ENCODE measurements at places on chromosomes 12 and 14. TPM values are rescaled to one million over a fixed set of nuclear protein-coding genes. Genes with fewer than 3 reads are reported as not detected.

MSI1 gene
- not detected for total RNA-seq

TBX3 gene
- 20.5 TPM for total RNA-seq

KRT74 gene
- not detected for total RNA-seq

HOXC11 gene
- total RNA-seq = not detected

FAIM2 gene
- 3.3 TPM for total RNA-seq

KCNA1 gene
- not detected for total RNA-seq

SIX6 gene
- not detected for total RNA-seq

GPR132 gene
- total RNA-seq = 1.0 TPM

ALX1 gene
- not detected for total RNA-seq

ADAM21 gene
- 0.77 TPM for total RNA-seq

USP44 gene
- 10.0 TPM for total RNA-seq

AQP6 gene
- not detected for total RNA-seq

AKAP6 gene
- total RNA-seq = 0.95 TPM

KLRB1 gene
- not detected for total RNA-seq

CHURC1 gene
- total RNA-seq = 48.2 TPM

PTPRO gene
- 0.17 TPM for total RNA-seq

A2ML1 gene
- total RNA-seq = under 0.01 TPM

RNASE3 gene
- 0.16 TPM for total RNA-seq

GPR65 gene
- total RNA-seq = not detected

RTL1 gene
- total RNA-seq = under 0.01 TPM

C3AR1 gene
- not detected for total RNA-seq

ZDHHC22 gene
- not detected for total RNA-seq

DIO3 gene
- total RNA-seq = not detected

EPYC gene
- not detected for total RNA-seq

OTOGL gene
- 0.43 TPM for total RNA-seq

KIF5A gene
- total RNA-seq = 0.60 TPM

CDKN1B gene
- 31.2 TPM for total RNA-seq

NUP37 gene
- 56.5 TPM for total RNA-seq

CAPZA3 gene
- not detected for total RNA-seq

ERBB3 gene
- total RNA-seq = 0.94 TPM

AQP5 gene
- total RNA-seq = not detected

MAP4K5 gene
- 31.8 TPM for total RNA-seq

CIDEB gene
- 1.3 TPM for total RNA-seq

ADCY6 gene
- total RNA-seq = 56.3 TPM

GRIP1 gene
- not detected for total RNA-seq

SYT10 gene
- total RNA-seq = not detected

MORN3 gene
- 0.63 TPM for total RNA-seq

IQSEC3 gene
- total RNA-seq = 0.17 TPM

SLCO1A2 gene
- not detected for total RNA-seq
